ENCODE measurements at places on chromosomes 16 and 17. TPM values are rescaled to one million over a fixed set of nuclear protein-coding genes. Genes with fewer than 3 reads are reported as not detected.

- DNase-seq, result peak; percentile 49
Measured at GRCh38 chr17:48510761-48511604, 19.8 kb downstream of the HOXB1 start.

- no peak for DNase-seq
Measured at GRCh38 chr17:77308861-77309726, 168.3 kb downstream of the SEC14L1 start.

DNA sequence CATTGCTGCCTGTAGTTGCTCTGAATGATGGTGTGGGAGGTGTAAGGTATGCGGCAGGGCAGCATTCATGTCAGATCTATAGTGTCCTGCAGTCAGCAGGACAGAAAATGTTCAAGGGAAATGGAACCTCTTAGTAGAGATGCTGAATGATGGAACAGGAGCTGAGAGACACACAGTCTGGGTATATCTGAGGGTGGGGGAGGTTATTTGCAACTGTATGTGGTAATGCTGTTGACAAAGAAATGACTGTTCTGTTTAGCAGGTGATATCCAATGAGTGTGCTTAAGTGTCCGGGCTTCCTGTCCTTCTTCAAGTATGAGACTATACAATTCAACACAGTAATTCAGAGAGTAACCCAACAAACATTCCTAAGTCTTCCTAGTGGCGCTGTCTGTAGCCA, 46.6 kb downstream of the STH start:
- DNase-seq, result no peak

- no peak for DNase-seq
Measured at GRCh38 chr16:31376705-31377104, 16.4 kb upstream of the ITGAD start.

PDILT gene
- not detected for total RNA-seq

DNA sequence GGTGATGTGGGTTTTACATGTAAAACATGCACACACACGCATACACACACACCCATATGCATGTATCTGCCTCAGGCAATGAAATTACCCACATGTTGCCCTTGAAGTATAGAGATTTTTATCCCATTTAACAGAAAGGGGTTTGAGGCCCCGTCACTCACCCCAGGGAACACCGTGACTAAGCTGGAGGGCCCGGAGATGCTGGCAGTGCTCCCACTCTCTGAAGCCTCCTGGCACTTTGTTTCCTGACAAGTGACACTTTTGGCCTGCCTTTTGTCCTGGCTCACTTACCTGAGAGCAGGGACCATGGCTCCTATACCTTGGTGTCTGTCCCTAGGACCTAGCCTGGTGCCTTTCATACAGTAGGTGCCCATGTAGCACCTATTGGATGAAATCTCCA, 50.0 kb upstream of the TNRC6C start:
- no peak for DNase-seq

DNA sequence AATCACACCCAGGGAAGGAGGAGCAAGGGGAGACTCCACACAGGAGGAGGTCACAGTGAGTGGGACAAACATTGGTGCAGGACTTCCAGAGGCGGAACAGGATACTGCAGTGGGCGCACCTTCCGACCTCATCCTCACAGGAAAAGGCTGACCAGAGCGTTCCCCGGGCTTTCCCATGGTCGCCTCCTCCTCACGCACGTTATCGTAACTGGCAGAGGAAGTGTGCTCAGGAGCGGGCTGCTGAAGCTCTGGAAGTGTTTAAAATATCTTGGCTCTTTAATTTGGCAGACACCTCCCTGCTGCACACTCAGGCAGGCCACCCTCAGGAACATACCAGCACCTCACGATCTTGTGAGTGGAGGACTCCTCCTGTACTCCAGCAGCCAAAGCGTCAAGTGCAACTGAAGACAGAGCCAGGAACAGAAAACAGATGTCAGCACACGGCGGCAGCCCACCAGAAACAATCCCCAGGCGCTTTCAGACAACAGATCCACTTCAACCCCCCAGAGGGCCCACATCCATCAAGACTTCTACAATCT, 17.5 kb downstream of the FANCA start:
- DNase-seq, result no peak

DNA sequence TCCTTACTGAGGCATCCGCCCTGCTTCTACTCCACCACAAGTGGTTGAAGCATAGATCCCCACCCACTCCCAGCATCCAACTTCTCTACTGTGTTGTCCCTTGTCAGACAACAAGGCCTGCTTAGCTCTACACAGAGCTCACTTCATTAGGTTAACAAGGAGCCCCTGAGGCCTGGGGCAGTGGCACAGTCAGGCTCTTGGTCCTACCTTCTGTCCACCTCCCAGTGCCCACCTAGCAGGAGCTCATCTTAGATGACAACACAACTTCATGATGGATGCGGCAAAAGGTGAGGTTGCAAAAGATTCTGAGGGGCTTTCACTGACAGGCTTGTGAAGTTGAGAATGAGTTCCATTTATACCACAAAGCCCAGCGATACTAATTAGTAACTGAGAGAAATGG, 432.0 kb upstream of the CDH5 start:
- no peak for DNase-seq

DNA sequence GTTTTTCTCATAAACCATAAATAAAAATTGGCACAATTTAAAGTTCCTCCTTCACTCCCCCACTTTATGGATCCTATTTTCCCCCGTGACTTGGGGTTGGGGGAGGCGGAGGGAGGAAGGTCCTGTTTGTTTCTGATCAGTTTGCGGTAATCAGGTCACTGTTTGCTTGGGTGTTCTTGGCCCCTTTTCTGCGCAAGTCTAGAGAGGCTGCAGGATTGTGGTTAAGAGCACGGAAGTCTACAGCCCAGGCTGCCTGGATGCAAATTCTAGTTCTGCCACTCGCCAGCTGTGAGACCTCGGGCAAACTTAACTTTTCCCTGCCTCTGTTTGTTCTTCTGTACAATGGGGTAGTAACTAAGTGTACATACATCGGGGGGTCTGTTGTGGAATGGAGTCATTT, 12.1 kb downstream of the ATP2C2 start:
- no peak for DNase-seq

CCDC144A gene
- total RNA-seq, result 2.0 TPM

GRCh38 chr16:3909791-3910583, 29.5 kb upstream of the CREBBP start:
- DNase-seq, result no peak

- no peak for DNase-seq
Measured at GRCh38 chr16:79001156-79001967, 599.2 kb downstream of the MAF start.

DNA sequence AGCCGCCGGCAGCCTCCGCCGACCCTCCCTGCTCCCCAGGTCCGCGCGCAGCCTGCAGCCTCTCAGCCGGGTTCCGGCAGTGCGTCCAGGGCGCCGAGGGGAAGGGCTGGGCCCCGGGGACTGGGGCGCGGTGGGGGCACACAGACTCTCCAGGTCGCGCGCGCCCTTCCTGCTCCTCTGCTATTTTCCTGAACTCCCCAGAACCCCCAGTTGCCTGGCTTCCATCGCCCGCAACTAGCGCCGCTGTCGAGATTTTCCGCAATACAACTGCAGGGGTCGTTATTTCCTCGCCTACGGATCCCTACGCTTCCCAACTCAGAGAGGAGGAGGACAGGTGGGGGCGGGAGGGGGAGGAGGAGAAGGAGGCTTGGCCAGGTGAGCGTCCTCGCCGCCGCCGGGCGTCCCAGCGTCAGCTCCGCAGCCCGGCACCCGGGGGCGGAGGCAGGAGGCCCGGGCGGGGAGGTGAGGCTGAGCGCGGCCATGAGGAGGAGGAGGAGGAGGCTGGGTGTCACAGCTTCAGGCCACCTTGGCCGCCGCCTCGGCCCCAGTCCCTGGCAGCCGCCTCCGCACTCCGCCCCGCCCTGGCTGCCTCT, at the start of gene CA10:
Gene CA10 (minus strand): TSS at position 265 of the 593 bp plus-strand sequence.
- DNase-seq, result no peak

Data from activated T-helper 2 cell treated with anti-CD3 and anti-CD28 coated beads, Interferon-gamma antibody, Interleukin-2, Interleukin-4, amounts not matched to agents 10 μg/mL and 5 μg/mL and 100 μg/mL, durations not matched to agents 14 hours and 24 hours and 36 hours (primary cell).